ENCODE measurements at places on chromosomes 7 and 10.

DNA sequence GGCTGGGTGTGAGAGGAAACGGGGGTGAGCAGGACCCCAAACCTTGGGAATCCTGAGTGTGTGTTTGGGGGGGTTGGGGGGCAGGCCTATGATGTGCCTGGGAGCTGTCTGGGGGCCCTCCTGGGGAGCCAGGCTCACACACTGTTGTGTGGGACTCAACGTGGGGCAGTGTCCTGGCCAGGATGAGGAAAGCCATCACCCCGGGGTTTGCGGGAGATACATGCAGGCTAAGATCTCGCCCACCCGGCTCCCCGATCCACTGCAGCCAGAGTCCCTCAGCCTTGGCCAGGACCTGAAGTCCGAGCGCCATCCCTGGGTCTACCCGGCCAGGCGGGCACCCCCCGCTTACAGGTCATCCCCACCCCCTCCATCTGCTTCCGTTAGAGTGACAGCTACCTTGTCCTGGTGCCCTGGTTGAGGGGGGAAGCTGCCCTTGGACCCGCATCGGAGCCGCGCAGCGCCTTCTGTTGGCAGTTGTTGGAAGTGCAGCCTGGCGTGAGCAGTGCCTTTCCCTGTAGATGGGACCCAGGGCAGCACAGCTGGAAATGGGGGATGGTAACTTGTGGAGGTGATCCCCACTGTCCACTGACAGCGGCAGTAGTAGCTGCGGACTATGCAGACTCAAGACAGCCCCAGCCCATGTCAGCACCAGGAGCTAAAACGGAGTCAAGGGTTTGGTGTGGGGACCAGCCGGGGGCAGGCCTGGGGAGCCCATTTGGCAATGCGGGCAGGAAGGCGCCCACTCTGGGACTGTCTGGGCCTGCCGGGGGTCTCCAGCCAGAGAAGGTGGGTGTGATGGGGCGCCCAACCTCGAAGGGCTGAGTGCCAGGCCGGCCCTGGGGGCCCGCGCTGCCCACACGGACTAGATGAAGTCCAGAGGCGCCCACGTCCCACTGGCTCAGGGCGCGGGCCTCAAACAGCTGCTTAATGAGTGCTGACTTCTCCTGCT lies 885.6 kb upstream of the ZNF722 start:
- no peak for DNase-seq

DNA sequence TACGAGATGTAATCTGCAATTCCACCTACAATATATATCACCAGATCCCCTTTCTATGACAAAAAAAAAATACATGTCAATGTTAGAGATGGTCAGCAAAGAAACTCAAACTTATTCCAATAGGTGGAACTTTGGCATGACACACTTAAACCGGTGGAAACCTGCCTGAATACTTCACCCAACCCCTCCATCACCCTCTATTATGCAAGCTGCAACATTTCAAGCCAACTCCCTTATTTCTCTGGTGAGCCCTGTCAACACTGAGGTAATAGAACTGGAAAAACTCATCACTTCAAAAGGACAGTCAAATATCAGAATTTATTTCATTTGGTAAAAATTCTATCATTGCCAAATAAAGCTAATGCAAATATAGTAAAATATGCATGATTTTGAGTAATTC lies 3.6 kb downstream of the ZNF438 start:
- no peak for DNase-seq

DNA sequence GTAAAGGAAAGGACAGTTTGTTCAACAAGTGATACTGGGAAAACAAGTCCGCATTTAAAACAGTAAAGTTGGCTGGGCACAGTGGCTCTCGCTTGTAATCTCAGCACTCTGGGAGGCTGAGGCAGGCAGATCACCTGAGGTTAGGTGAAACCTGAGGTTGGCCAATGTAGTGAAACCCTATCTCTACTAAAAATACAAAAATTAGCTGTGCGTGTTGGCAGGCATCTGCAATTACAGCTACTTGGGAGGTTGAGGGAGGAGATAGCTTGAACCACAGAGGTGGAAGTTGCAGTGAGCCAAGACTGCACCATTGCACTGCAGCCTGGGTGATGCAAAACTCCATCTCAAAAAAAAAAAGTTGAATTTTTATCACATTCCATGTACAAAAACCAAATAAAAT lies 35.7 kb downstream of the ZNF92 start:
- DNase-seq: no peak

GRCh38 chr10:69451209-69451783 lies at the start of gene TSPAN15:
TSS of gene TSPAN15 (plus strand) at chr10:69451465. CDS start at chr10:69451595, 130 bp downstream.
- peak; percentile 83 for DNase-seq

DNA sequence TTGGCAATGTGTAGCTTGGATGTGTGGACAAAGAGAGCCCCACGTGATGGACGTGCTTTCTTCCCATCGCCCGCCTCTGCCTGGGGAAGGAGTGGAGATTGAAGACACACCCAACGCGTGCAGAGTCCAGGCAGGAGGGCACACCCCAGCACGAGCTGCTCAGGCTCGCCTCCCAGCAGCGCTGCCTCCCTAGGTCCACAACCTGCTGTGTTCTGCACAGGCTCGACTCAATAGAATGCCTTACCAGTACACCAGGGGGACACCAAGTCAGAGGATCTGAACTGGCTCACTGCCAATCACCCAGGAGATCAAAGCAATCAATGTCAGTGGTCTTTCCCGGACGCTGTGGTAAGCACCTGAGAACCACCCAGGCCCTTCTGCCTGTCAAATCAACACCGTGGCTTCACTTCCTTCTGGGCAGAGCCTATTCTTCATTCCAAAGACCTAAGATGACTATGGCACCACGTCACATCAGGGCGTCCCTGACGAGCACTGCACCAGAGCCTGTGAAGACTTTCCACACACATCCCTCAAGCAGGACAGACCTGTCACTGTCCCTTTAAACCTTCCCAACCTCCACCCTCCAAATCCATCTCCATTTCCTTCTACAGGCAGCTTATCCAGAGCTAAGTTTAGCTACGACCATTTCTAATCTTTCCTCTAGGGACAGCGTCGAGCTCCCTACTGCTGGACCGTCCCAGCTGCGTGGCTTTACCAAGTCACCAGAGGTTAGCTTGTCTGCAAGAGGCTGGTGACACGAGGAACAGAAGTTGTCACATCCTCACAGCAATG lies 72.3 kb downstream of the AMZ1 start:
- DNase-seq: no peak

GRCh38 chr7:133678137-133678814 lies 425.4 kb downstream of the EXOC4 start:
- no peak for DNase-seq

DNA sequence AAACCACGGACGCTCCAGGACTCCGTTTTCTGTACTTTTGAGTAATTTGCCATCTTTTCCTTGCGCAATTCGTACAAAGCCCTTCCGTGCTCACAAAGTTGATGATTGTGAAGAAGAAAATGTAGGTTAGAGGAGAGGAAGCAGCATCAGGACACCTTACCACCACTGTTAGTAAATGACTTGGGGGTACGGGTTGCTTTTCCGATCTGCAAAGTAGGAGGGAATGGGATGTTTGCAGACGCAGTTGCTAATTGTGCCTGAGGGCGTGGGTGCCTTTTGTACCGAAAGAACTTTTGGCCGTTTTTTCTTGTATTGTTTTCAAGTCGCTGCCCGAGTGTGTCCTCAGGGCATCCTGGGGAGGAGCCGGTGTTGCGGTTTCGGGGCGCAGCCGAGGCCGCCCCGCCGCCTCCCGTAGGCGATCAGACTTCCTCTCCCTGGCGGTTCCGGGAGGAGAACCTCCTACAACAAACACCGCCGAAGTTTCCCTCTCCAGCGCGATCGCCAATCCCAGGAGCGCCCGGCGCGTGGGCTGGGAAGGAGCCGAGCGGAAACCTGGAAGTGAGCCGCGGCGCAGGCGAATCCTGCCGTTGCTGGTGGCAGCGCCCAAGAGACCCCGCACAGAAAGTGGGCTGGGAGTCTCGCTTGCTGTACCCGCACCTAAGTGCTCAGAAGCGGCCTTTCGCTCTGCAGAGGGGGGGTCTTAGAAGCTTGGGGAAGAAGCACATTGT lies 1.0 kb downstream of the PRR15 start:
- no peak for DNase-seq

DNA sequence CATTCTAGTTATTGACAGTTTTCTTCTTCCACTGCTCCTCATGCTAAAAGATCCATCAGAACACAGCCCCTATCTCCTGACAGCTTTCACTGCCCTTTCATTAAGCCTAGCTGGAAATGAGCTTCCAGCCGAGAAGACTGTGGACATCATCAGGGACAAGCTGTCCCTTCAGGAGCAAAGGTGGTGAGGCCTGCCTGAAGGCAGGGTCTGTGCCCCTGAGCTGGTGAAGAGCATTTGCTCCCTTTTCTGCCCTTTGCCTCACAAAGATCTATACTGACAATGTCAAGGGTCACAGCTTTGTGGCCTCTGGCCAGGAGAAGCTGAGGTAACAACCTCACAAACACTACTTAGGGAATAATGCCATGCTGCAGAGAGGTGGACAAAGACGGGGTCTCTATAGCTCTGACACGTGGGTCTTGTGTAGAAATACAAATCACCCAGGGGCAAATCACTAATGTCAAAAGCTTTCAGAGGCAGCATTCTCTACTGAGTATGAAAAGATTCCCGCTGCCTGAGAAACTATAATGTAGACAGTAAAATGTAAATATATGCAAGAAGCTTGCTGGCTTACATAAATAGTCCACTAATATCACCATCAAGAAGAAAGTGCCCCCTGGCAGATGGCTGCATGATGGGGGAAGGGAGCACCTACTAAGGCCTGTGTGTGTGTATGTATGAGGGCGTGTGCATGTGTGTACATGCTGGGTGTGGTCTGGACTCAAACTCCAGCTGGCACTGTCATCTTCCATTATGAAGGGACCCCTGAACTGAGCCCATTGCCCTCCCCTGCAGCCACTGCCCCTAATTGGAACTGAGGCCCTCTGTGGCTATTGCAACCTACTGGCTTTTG lies 55.8 kb downstream of the HBP1 start:
- no peak for DNase-seq

GRCh38 chr10:91598211-91598977 lies 34.5 kb downstream of the PPP1R3C start:
- DNase-seq: no peak

DNA sequence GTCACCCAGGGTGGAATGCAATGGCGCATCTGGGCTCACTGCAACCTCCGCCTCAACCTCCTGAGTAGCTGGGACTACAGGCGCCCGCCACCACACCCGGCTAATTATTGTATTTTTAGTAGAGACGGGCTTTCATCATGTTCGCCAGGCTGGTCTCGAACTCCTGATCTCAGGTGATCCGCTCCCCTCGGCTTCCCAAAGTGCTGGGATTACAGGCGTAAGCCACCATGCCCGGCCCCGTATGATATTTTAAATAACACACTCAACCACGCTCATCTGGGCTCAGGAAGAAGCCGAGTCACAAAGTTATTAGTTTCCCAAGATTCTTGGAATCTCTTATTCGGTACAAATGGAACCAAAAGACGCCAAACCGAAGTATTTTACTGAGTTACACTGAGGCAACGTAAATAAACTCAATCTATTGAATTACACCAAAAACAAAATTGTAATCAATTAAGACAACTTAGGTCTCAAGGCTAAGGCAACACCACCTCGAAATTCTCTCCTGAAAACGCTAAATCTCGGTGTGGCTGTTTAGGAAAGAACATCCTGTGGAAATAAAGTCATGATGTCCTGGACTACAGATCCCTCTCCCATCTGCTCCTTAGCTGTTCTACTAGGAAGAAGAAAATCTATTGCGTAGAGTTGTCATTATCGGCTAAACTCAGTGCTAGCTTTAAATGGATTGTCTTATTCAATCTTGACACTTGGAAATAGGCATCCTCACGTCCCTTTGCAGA lies 910 bp downstream of the ARHGAP19 start:
- DNase-seq: no peak

GRCh38 chr7:129772646-129773280 lies 161.2 kb downstream of the NRF1 start:
- DNase-seq: no peak

GRCh38 chr10:69318106-69318866 lies 40.0 kb downstream of the HK1 start:
- DNase-seq: peak; percentile 95

DNA sequence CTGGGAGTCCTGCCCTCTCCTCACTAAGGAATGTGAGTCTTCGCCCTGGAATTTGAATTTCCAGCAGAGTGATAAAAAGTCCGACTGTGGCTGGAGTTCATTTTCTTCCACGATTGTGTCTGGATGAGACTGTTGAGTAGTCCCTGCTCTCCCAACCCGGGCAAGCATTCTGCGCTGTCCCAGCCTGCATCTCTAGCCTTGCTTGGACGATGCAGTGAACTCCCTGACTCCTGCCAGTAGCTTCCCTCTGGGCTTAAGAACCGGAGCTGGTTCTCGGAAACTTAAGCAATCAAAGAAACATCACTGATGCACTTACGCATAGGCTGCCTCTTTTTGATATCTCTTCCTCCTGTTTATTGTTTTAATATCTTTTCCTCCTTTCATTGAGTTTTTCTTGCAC lies 116.0 kb upstream of the FZD8 start:
- no peak for DNase-seq

DNA sequence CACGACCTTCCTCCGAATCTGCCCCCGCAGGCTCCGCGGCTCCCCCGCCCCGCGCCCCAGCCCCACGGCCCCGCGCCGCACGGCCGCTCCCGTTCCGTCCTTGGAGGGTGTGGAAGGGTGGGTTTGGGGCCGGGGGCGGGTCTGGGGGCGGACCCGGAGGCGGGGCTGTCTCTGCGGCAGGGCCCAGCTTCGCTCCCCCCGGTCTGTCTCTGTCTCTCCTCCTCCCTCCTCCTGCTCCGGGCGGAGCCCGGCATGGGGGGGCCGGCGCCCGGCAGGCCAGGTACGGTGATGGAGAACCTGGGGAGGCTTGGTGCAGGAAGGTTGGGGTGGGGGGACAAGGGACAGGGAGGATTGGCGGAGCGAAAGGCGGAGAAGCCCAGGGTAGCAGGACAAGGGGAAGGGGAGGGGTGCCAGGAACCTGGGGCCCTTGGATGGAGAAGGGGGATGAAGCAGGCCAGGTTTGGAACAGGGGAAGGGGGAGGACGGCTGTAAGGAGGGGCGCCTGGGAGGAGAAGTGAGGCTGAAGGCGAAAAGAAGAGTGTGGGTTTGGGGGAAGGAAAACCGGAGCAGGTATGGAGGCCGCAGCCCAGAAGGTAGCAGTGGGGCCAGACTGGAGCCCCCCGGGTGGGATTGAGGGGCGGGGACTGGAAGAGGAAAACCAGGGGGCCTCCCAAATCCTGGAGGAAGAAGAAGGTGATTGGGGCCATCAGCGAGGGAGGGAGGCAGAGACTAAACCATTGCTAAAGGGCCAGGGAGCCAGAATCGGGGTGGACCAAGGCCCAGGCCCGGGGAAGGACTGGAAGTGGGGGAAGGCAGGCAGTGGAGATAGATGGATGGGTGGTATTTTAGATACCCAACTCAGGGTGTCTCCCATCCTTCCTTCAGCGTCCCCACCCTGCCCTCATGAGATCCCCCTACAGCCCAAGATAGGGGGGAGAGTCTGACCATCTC lies at the start of gene NYAP1:
Gene NYAP1 (plus strand): TSS at position 206 of the 951 bp plus-strand sequence. CDS start 1,385 bp downstream, outside the sequence.
- DNase-seq: peak; percentile 75

DNA sequence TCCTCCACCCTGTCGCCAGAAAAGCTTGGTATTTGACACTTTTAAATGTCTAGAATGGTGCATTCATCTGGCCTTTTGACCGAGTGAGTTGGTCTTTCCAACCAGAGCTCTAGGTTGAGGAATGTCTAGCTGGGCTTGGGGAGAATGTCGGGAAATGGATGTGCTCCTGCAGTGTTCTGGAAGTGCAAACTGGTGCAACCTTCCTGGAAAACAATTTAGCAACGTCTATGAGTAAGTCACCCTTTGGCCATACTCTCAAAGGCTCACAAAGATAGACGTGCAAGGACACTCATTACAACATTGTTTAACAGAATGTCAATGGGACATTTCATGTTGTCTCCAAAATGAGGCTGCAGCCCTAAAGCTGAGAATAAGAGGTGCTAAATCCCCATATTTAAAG lies 12.2 kb upstream of the NMT2 start:
- no peak for DNase-seq

- no peak for DNase-seq
Measured at GRCh38 chr10:102515724-102516123, 12.0 kb downstream of the SUFU start.

Measured in activated T-cell treated with anti-CD3 and anti-CD28 coated beads, Interleukin-2, amount 50 U/mL, for 1 hour (primary cell).